Hair follicle dermal papilla cell (primary cell): ENCODE measurements at places on chromosomes 3 and 15. TPM values are rescaled to one million over a fixed set of nuclear protein-coding genes. Genes with fewer than 3 reads are reported as not detected.

IRAK2 gene
- total RNA-seq, result 5.0 and 5.6 TPM in 2 replicates

HYAL2 gene
- total RNA-seq, result 35.0 and 37.5 TPM in 2 replicates

MAP6D1 gene
- total RNA-seq, result 2.1 and 2.8 TPM in 2 replicates

CAMKV gene
- not detected in 2 replicates for total RNA-seq

ZNF774 gene
- 0.85 and 1.9 TPM in 2 replicates for total RNA-seq

ADAMTSL3 gene
- not detected in 2 replicates for total RNA-seq

SSUH2 gene
- 0.16 TPM in 1 of 2 replicates, not detected in the other for total RNA-seq
